ENCODE measurements at places on chromosomes 16 and 17.
A peak's percentile ranks its signal among the peaks of the same experiment; 100 is the strongest.

DNA sequence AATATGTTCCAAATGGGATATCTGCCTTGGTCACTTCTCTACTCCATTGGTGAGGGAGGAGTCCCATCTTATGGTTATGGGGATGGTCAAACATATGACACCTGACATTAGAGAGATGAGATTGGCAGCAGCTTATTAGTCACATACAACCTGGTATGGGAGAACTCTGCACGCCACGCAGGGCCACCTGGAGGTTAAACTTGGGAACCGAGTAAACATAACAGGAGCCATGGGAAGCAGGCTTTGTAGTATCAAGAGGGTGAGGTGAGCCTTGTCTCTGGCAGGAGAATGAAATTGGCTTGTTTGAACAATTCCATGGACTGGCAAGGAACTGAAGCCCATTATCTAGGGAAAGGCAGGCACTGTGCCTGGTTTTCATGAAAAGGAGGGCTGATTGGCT, 238.7 kb upstream of the ELAC2 start:
- no peak for DNase-seq

DNA sequence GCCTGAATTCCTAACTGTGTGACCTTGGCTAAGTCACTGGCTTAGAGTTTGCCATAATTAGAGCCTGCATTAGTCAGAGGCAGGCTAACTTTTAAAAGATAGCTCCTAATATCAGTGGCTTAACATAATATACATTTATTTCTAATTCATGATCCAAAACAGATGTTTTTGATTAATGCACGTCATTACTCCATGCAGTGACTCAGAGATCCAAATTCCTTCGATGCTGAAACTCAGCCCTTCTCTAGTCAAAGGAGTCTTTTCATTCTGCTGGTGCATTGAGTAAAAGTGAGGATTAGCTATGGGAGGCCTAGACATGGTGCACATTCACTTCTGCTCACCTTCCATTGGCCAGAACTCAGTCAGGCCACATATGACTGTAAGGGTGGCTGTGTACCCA, 49.8 kb downstream of the IRX3 start:
- no peak for DNase-seq

- no peak for DNase-seq
Observed at GRCh38 chr17:31062346-31062745, 32.4 kb upstream of the NF1 start.

DNA sequence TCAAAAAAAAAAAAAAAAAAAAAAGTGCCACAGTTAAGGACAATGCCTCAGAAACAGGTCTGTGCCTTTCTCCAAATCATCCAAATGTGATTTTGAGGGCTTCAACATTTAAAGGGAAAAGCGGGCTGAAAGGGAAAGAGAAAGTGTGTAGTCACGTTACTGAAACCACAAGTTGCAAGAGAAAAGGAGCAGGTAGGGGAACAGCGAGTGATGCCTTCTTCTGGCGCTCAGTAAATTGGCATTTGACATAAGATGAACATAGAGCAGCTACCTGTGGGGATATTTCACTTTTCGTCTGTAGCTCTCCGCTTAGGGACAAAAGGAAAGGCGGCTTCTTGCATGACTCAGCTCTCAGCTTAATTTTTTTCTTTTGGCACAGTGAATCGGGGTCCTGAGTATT, 11.1 kb downstream of the CMTM2 start:
- DNase-seq, result no peak

- no peak for DNase-seq
Observed at GRCh38 chr16:27355610-27356009, 41.8 kb downstream of the IL4R start.

DNA sequence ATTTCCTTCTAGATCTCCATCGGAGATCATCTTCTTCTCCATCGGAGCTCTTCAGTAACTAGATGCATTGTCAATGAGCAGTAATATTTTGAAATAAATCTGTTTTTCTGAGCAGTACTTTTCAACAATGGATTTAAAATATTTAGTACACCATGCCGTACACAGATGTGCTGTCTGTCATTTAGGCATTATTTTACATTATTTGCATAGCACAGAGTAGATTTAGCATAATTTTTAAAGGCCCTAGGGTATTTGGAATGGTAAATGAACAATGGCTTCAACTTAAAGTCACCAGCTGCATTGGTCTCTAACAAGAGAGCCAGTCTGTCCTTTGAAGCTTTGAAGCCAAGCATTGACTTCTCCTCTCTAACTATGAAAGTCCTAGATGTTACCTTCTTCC, 95.4 kb upstream of the ANKFN1 start:
- DNase-seq, result no peak

DNA sequence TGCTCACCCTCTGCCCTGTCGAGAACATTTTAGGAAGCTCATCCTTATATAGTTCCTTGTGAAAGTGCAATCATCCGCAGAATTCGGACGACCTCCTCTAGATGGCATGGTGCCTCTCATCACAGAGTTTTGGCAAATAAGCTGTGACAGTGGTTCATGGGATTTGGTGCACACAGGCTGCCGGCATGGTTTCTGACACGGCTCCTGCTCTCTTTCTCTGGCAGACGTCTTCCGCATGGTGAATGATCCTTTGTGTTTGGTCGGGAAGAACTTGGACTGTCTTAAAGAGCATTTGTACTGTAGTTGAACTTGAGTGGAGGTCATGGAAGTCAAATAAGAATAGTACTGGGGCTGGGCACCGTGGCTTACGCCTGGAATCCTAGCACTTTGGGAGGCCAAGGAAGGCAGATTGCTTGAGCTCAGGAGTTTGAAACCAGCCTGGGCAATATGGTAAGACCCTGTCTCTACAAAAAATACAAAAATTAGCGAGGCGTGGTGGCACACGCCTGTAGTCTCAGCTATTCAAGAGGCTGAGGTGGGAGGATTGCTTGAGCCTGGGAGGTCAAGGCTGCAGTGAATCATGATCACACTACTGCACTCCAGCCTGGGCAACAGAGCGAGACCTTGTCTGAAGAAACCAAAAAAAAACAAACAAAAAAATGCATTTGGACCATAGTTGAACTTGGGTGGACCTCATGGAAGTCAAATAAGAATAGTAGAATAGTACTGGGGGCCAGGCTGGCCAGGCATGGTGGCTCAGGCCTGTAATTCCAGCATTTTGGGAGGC, 34.7 kb upstream of the NAT9 start:
- DNase-seq, result no peak

DNA sequence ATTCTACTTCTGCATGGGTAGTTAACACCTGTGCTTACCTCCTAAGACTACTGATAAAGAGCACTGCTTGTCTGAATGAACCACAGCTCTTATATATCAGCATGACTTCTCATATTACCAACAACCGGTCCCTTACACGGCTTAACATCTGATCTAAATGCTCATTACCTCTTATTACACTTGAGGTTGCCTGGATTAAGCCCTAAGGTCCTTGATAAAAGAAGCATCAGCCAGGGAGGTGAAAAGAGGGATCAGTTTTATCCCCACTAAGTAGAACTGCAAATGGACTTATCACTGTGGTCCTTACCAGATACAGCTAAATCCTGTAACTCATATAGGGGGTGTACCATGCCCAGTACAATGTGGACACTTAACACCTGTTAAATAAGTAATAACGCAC, 8.2 kb upstream of the RSKR start:
- DNase-seq, result no peak

DNA sequence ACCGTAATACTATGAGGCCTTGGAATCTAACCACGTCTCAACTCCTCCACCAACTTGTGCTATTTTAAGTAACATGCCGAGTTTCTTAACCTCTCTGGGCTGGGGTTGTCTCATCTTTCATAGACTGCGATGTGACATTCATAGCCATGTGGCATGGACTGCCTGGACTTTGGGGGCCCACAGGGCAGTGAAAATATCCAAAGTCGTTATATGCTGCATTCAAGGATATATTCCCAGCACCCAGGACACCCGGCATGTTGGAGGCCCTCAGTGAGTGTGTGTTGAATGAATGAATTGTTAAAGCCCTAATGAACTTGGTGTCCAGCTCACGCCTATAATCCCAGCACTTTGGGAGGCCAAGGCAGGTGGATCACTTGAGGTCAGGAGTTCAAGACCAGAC, 203.1 kb downstream of the CBLN1 start:
- no peak for DNase-seq

DNA sequence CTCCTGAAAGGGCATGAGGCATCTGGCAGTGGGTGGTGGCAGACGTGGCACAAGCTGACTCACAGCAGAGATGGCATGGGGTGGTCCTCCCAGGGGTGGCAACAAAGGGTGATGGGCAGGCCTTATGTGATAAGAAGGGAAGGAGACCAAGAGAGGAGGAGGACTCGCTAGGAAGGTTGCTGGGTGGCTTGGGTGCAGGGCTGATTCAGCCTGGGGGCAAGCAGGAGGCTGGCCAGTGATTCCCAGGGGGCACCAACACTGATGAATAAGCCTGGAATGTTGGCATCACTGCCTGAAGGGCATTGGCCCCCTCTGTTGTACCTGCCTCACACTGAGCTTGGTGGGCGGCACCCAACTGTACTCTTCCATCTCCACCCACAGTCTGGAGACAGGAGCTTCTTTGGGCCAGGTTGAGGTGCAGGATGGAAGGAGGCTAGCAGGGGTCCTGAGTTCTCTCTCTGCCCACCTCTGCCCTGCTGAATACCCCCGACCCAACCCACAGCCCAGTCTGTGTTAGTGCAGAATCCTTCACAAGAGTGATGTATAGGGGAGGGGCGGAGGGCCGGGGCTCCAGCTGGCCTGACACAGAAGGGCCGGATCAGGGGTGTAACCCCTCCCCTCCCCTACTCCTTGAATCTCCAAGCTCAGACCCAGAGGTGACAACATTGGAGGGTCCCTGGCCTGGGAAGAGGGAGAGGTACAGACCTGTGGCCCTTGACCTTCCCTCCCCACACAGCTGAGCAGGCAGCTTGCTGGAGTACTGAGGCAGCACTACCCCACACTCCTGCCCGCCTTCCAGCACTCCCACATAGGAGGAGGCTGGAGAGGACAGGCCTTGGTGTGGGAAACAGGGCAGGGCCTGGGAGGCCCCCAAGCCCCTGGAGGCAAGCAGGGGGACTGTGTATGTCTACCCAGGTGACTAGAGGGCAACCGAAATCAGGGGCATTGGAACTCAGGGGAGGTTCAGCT, 2.6 kb downstream of the STAC2 start:
- DNase-seq, result no peak

DNA sequence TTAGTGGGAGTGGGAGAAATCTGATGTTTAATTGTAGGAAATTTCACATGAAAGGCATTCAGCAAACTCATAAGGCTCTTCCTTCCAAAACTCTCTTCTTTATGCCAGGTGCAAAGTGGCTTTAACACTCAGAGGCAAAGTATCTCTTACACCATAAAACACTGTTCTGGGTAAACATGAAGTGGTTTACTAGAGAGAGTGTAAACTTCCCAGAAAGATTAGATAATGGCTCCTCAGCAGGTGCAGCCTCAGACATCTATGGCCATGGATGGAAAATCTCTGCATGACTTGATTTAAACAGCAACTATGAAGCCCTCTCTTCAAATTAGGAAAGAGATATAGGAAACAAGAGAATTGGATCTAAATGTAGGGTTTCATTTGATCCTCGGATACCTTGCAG, 583.1 kb upstream of the SALL1 start:
- no peak for DNase-seq

DNA sequence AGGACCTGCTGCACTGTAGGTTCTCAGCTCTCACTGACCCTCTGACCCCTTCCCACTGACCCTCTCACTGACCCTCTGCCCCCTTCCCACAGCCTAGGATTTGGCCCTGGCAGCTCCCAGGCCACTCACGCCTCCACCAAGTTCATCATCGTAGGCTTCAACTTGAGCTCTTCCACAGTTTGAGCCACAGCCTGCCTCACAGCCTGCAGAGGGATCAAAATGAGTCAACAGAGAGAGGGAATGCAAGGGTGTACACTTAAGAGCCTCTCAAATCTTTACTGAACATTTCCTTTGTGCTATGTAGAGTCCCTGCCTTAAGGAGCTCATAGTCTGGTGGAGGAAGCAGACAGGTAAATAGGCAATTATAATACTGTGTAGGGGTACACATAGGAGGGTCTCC, 12.1 kb downstream of the HEATR9 start:
- DNase-seq, result no peak

- no peak for DNase-seq
Observed at GRCh38 chr17:75980188-75981018, 1.4 kb downstream of the TEN1 start.

GRCh38 chr17:70137451-70138230, 31.7 kb upstream of the KCNJ2 start:
- DNase-seq, result peak; percentile 40

DNA sequence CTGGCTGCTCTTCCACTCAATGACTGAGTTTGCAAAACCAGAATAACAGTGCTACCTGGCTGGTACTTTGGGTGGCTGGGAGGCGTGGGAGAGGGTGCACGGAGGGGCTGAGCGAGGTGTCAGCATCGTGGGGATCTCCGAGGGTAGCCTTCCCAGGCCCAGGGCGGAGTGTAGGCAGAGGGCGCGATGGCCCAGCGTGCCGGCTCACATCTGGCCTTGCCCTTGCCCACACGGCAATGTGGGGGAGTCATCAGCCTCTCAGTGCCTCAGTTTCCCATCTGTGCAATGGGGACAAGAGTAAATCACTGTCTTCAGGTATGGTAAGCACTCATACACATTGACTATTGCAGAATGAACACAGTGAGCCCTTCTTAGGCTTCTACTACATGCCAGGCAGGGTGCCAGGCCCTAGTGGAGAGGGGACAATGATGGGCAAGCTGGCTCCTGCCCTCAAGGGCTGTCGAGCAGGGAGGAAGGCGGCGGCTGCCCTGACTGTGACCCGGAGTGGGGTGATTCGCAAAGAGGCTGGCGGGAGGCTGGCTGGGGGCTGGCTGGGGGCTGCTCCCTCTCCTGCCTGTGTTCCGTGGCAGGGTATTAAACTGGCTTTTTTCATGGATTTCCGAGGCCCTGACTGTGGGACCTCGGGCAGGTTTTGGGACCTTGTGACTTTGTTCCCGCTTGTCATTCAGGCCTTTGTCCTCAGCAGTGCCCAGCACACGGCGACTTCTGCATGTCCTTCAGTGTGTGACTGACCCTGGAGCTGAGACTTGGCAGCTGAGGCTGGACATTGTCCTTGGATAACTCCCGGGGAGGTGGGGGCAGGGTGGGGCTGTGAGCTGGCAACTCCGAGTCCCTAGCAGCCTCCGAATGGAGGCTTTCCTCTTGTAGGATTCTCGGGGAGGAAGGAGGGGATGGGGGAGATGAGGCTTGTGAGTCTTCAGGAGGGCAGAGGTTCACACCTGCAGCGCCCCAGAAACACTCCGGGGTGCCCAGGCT, 243.1 kb downstream of the SEC14L1 start:
- no peak for DNase-seq

- DNase-seq, result no peak
Observed at GRCh38 chr16:47060596-47060995, 83.1 kb downstream of the NETO2 start.

- DNase-seq, result no peak
Observed at GRCh38 chr16:66481943-66482390, 54.9 kb downstream of the BEAN1 start.

DNA sequence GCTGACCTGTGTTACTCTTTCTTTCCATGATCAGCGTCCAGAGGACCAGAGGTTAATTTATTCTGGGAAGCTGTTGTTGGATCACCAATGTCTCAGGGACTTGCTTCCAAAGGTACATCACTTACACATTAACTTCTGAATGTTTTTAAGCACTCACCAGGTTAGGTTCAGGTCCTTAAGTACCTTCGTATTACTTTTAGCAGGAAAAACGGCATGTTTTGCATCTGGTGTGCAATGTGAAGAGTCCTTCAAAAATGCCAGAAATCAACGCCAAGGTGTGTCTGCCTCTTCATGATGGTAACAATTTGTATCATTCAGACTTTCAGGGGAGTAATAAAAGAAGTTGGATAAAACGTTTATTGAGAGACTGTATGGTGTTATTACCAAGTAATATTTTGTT, 3.3 kb downstream of the HERPUD1 start:
- no peak for DNase-seq

- no peak for DNase-seq
Observed at GRCh38 chr16:19524616-19525384, 1.1 kb downstream of the CCP110 start.

- no peak for DNase-seq
Observed at GRCh38 chr16:63982110-63982509, 1139.8 kb downstream of the CDH11 start.
